ENCODE measurements at places on chromosomes 6 and 20.

- DNase-seq: no peak
Observed at GRCh38 chr6:68400396-68400795, 234.7 kb upstream of the ADGRB3 start.

DNA sequence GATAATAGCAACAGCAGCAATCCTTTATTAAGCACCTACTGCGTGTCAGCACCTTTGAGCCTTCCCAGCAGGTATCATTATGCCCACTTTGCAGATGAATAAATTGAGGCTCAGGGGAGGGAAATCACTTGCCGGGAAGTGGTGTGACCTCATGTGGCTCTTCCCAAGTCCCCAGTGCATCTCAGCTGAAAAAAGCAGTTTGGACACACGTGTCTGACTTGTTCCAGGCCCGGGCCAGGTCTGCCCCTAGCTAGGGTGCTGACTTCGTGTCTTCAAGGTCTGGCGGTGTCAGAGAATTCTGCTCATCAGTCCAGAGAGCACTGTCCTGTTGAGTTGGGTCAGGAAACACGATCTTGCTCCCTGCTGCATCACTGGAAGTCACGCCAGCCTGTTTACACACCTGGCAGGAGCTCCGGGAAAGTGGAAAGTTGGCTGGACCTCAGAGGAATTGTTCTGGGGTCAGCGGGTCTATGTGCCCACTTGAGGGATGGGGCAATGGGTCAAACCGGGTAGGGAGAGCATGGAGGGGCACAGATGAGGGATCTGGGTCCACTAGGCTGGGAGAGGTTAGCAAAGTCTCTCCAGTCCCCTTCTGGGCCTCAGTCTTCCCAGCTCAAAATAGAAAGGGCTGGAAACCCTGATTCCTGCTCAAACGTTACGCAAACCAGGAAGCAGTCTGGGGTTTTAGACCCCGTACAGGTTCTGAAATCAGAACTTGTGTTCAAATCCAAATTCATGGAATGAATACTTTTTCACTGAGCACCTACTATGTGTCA, 10.5 kb downstream of the SLC13A3 start:
- no peak for DNase-seq

GRCh38 chr6:45447005-45447404, 69.3 kb upstream of the SUPT3H start:
- no peak for DNase-seq

GRCh38 chr20:31758521-31758920, 19.4 kb downstream of the TPX2 start:
- DNase-seq: no peak

GRCh38 chr6:96522465-96523009, 931 bp downstream of the UFL1 start:
- DNase-seq: no peak

GRCh38 chr20:59765599-59766177, 161.3 kb downstream of the PHACTR3 start:
- no peak for DNase-seq

DNA sequence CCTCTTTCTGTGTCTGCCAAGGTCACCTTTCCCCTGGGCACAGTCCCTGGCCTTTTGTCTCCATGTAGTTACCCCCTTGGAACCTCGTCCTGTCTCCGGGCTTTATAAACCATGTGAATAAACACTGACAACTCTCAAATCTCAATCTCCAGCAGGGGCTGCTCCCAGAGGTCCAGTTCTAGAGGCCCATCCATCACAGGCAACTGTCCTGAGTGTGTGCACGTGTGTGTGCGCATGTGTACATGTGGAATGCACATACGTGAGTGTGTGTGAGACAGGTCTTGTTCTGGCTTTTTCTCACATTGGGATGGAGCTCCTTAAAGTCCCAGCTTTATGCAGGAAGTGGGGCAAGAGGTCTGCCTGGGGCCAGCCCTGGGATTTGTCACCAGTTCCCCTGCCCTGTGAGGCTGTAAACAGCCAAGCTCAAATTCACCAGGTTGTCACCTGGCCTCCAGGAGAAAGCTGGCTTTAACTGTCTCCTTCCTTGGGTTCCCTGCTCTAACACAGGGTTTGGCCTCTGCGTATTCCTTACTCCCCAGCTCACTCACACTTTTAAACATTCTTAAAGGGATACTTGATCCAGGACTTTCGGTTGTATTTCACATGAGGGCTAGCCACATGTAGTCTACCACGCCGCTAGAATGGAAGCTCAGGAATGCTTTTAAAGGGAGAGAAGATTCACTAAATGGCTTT, 42.7 kb downstream of the RAMACL start:
- no peak for DNase-seq

GRCh38 chr20:36572701-36573102, 695 bp upstream of the TGIF2 start:
- peak; percentile 59 for DNase-seq

DNA sequence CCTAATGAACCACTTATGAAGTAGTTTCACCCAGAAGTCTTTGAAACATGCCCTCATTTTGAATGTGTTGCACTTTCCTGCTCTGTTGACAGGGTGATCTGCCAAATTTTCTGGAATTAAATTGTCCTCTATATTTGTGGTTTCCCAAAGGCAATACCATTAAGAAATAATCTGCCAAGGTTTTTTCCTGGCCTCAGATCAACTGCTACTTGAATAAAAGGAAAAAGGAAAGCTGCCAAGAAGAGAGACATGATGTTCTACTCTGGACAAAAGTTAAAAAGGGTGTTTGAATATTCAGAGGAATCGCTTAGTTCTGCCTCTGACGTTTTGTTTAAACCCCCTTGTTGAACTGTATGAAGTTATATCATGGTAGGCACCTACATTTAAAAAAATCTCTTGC, 37.4 kb upstream of the ARMH2 start:
- DNase-seq: no peak

- DNase-seq: peak; percentile 99
Observed at GRCh38 chr6:2245103-2245876, at the start of gene GMDS. Gene GMDS, minus strand, starts transcription at chr6:2245605.

DNA sequence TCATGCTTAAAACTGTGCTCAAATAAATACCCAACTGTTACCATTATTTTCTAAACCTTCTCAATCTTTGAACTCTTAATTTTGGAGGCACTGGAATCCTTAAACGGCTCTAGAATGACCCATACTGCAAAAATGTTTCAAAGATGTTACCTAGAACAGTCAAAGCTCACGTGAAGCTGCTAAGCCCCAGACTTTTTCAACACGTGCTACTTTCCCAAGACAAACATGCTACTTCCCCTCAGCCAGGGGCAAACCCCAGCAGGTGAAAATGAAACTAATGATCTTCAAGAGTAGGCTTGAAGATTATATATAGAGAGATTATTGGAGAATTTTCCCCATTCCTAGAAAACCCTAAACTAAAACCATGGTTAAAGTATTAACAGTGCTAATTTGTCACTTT, 28.1 kb downstream of the HUS1B start:
- DNase-seq: peak; percentile 39

DNA sequence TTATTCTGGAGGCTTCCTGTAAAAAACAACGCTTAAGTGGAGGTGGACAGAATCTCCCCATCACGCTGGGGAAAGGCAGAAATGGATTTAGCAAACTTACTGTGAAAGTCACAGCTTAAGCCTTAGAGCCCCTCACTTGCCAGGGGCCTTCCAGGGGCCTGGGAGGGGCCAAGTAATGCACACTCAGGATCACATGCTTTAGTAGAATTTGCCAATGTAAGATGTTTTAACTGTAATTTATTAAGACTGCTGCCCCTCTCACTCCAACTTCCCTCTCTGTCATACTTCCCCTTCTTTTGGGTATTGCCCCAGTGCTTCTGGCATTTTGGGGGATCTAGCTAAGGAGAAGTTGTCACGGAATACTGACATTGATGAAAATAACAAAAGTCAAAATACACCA, 12.6 kb upstream of the ADA start:
- no peak for DNase-seq

DNA sequence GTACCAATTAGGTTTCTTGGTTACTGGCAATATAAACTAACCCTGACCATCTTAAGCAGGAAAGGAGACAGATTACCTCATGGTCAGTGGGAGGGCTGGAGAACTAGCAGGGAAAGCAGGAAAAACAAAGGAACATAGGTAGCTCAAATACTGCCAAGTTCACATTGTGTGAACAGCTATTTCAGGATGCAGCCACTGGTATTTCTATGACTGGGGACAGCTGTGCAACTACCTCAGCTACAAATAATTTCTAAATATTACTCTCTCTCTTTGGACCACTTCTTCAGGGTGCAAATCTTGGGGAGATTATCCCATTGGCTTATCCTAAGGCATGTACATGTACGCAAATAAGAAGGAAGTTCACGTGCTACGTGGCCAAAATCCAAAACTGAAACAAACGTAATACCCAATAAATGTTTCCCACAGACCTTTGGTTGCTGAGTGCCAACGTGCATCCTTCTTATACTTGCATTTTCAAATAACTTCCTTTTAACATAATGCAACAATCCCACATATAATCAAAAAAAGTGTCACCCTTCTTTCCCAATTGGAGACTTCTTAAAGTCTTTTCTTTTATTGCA, 180.9 kb downstream of the PHF3 start:
- DNase-seq: no peak

GRCh38 chr6:151255811-151256210, 16.0 kb downstream of the AKAP12 start:
- no peak for DNase-seq

- no peak for DNase-seq
Observed at GRCh38 chr20:63529180-63529860, 7.9 kb downstream of the PTK6 start.

DNA sequence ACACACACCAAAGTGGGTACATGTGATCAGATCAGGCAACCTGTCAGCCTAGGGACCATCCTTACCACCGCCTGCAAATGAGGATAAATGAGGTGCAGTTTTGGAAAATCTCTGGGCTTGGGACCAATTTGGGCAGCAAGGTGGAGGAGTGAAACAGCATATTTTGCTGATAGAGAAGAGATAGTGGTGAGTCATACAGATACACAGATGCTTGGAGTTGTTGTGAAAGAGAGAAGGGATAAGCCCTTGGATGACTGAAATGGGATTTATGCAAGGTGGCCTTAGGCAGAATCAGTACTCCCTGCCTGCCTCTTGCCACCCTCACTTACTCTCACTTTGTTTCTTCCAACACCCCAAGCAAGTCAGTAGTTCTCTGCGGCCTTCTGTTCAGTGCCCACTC, 34.7 kb downstream of the BMP2 start:
- no peak for DNase-seq

- no peak for DNase-seq
Observed at GRCh38 chr20:1405801-1406200, 12.9 kb upstream of the FKBP1A start.

- no peak for DNase-seq
Observed at GRCh38 chr20:33798444-33798843, 12.7 kb upstream of the CHMP4B start.

DNA sequence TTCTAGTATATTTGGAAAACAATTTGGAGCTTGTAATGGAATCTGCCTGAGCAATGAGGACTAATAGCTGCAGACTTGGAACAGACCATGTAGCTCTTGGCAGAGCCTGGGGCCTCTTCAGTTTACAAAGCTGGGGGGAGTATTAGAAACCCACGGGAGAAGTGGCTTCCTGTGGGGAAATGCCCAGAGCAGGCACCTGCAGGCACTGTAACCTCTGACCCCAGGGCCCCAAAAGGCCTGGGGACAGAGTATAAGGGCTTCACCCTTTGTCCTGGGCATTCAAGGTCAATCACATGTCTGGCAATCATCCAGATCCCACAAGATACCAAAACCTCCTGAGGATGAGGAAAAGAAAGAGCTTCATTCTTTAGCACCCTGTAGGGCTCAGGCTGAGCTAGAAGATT, 19.4 kb downstream of the PKIG start:
- DNase-seq: no peak

- no peak for DNase-seq
Observed at GRCh38 chr6:119241111-119241465, 108.5 kb downstream of the MAN1A1 start.

DNA sequence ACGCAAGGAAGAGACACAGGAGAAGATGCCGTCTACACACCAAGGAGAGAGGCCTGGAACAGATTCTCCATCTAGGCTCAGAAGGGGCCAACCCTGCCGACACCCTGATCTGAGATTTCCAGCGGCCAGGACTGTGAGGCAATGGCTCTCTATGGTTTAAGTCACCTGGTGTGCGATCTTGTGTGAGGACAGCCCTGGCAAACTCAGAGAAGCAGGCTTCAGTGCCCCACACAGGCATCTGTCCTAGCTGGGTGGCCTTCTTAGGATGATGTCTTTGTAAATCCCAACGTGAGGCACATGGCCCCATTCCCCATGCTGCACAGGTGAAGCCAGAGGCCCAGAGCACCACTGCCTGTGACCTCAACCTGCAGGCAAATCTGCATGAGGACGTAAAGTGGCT, 87.6 kb upstream of the FRMD1 start:
- no peak for DNase-seq

- DNase-seq: no peak
Observed at GRCh38 chr20:40758790-40759189, 69.8 kb upstream of the MAFB start.

DNA sequence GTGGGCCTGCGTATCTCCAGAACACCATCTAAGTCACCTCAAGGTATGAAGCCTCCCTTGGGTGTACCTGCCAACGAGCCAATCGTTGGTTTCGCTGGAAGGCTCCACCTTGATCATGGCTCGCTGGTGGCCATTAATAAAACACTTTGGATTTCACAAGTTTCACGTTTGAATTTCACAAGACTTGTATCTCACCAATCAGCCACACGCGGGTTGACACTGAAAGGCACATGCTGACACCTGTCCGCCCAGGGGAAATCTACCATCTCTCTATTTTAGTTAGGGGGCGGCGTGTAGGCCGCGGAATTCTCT, 586 bp upstream of the HMGA1 start:
- DNase-seq: peak; percentile 71

DNA sequence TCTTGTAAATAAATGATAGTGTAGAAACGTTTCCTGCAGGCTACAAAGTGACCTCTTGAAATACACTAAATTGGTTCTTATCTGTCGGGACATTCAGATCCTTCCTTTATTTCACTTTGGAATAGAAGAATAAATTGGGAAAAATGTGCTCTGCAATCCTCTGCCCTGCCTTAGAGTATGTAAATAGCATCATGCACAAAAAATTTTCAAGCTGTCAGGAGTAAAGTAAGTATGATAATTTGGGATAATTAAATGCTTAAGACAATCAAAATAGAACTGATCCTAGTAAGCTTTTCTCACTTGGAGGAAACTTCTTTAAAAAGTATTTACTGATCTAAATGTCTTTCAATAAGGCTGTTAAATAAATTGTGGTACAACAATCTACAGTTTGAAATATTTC, 3.1 kb upstream of the TPBG start:
- DNase-seq: no peak

- DNase-seq: no peak
Observed at GRCh38 chr6:31010393-31011060, at the start of gene MUC22. Gene MUC22, plus strand, starts transcription at chr6:31010474. Its CDS starts 233 bp downstream, at chr6:31010707.

DNA sequence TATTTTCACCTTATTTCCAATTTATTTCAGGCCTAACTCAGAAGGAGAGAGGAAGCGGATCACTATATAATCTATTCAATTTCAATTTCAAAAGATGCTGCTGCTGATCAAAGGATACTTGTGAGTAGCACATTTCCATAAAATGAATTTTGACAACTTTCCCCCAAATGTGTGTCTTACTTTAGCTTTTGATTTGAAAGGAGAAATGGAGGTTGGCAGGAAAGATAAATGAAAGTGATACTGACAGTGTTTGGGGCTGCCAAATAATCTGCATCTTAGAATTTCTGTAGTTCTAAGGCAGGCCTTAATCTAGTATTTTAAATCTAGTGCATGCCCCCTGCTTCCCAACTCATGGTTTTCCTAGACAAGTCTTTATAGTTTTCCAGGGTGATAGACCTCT, 535.4 kb downstream of the DOK5 start:
- no peak for DNase-seq

- DNase-seq: no peak
Observed at GRCh38 chr20:50224531-50225255, 34.1 kb downstream of the CEBPB start.

All from GM13977 (cell line).